Psoas muscle (tissue), 8 donors: ENCODE measurements at places on chromosomes 16 and 17. TPM values are rescaled to one million over a fixed set of nuclear protein-coding genes. Genes with fewer than 3 reads are reported as not detected.
A peak's percentile ranks its signal among the peaks of the same experiment; 100 is the strongest.

- DNase-seq: no peak
- H3K27me3 ChIP-seq: no peaks in the 10 kb centered on the region
- no peaks in the 10 kb centered on the region for H3K4me1 ChIP-seq
- no peak overlapping the region for H3K4me3 ChIP-seq
- no peaks in the 10 kb centered on the region for H3K36me3 ChIP-seq
These were observed 400.0 kb downstream of the SOX9 start for GRCh38 chr17:72520665-72521303.

DNA sequence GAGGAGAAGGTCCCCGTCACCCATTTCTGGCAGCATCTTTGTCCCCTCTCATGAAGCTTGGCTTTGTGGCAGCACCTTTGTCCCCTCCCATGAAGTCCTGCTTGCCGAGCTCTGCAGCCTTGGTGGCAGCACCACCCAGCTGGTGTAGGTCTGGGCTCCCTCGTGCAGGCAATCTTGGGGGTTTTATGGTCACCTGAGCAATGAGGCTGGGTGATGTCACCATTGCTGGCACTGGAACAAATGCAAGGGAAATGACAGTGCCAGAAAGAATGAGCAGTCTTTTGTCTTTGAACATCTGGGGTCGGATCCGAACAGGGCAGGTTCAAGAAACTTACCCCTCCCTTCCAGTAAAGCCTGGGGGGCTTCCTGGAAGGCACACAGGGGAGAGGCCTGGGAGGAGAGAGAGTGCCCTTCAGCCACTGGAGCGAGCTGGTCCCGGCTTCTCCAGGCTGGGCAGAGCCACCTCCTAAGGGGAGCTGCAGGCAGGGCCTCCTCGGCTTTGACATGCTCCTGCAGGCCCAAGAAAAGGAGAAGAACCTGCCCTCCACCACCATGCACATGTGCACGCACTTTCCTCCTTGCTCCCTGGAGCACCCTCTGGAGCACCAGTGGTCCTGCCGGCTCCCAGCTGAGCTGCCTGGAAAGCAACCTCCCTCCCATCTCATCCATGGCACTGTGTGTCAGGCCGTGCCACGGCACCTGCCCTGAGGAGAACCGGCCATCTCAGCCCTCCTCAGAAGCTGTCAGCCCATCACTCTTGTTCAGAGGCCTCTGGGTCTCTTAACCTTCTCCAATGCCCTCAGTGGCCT lies 16.0 kb downstream of the BTBD17 start:
- H3K4me1 ChIP-seq: no peaks in the 10 kb centered on the region
- DNase-seq: no peak
- no peak overlapping the region for H3K27ac ChIP-seq
- H3K36me3 ChIP-seq: no peaks in the 10 kb centered on the region
- no peak overlapping the region for H3K4me3 ChIP-seq
- H3K27me3 ChIP-seq: peaks cover 2% of the 10 kb centered on the region

- no peak overlapping the region for H3K27ac ChIP-seq
- no peaks in the 10 kb centered on the region for H3K4me1 ChIP-seq
- H3K36me3 ChIP-seq: no peaks in the 10 kb centered on the region
- no peak for DNase-seq
- H3K4me3 ChIP-seq: no peak overlapping the region
- no peaks in the 10 kb centered on the region for H3K27me3 ChIP-seq
These were observed 296.3 kb upstream of the AXIN2 start for GRCh38 chr17:65857718-65858117.

DNA sequence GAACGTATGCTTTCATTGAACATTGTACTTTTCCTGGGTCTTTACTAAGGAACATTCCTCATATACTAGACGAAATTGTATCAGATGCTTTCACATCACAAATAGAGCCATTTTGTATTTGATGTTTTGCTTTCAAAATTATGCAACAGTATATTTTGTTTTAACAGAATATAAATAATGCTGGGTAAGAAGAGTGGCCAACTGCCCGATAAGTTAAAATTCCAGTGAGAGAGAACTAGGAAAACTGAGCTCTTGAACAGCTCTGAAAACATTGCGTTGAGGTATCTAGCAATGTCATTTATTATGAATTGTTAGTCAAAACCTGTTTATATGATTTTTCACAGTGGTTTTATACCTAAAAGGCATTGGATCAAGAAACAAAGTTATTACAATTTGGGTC lies 50.8 kb downstream of the USP10 start:
- H3K27ac ChIP-seq: no peak overlapping the region
- H3K4me1 ChIP-seq: peaks cover 27% of the 10 kb centered on the region
- peaks cover 10% of the 10 kb centered on the region for H3K36me3 ChIP-seq
- no peak overlapping the region for H3K4me3 ChIP-seq
- DNase-seq: no peak

DNA sequence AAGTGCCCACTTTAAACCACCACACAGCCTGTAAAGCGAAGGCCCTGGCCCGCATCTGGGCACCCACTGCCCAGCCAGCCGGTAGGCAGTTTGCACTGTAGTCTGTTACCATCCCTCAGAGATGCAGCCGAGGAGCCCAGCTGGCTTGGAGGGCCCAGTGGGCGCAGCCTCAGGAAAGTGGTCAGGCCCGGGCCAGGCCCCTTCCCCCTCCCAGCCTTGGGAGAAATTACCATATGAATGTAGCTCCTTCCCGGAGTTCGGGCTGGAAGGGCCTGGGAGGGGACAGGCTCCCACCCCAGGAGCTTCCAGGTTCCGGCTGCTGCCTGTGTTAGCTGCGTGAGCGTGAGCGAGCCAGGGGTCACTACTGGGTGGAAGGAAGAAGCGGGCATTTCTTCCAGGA lies 325.4 kb downstream of the SEC14L1 start:
- H3K4me1 ChIP-seq: peaks cover 28% of the 10 kb centered on the region
- H3K36me3 ChIP-seq: no peaks in the 10 kb centered on the region
- peak overlapping the region; percentile 55 for H3K27ac ChIP-seq
- H3K4me3 ChIP-seq: no peak overlapping the region

DNA sequence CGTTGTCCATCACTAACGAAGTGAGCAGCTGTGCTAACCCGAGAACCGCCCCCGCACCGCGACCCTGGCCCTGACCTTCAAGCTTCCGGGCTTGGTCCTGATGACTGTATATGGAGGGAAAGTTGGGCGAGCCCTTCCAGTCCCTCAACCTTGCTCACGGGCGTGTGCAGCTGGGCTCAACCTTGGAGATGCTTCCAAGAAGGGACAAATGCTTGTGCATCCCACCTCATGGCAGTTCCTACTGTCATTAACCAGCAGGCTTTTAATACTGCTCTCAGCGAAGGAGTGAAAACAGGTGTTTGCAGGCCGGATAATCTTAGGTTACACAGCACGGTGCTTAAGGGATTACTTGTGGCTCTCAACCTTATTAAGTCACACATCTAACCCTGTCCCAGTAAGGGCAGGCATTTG lies 33.5 kb downstream of the SRL start:
- H3K27ac ChIP-seq: peak overlapping the region; percentile 82
- peaks cover 82% of the 10 kb centered on the region for H3K4me1 ChIP-seq
- H3K36me3 ChIP-seq: peaks cover 30% of the 10 kb centered on the region
- peak overlapping the region; percentile 53 for H3K4me3 ChIP-seq

- no peaks in the 10 kb centered on the region for H3K36me3 ChIP-seq
- no peak overlapping the region for H3K4me3 ChIP-seq
- no peak for DNase-seq
- peaks cover 9% of the 10 kb centered on the region for H3K4me1 ChIP-seq
- no peak overlapping the region for H3K27ac ChIP-seq
- no peaks in the 10 kb centered on the region for H3K27me3 ChIP-seq
These were observed 46.3 kb downstream of the ERN1 start for GRCh38 chr17:64083563-64084085.

DNA sequence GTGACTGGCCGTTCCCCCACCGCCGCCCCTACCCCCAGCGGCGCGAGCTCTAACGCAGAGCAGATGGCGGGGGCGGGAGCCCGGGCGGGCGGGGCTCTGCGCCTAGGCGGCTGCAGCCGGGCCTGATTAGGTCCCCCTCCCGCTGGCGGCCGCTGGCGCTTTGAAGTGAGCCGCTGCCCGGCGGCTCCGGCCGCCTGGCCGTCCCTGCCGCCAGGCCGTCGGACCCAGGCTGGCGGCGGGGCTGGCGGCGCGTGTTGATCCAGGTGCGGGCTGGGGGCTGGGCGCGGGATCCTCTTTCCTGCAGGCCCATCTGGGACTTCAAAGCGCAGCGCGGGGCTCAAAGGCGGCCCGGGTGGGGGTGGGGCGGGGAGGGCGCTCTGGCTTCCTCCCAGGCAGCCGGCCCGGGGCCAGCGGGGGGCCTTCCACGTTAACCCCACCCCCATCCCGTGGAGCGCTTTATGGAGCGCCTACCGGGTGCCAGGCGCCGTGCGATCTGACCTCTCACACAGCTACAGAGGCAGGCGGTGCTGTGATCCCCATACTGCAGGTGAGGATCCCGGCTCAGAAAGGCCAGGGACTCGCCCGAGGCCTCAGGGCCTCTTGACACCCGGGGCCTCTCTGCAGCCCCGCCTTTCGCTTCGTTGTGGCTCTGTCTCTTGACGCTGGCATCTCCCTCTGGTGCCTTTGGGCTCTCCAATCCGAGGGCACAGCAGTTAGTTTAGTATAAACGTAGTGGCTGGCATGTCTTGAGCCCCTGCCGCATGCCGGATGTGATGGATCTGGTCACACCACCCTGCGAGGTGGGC lies 80.0 kb upstream of the NKD1 start:
- H3K36me3 ChIP-seq: no peaks in the 10 kb centered on the region
- H3K27ac ChIP-seq: no peak overlapping the region
- H3K4me1 ChIP-seq: no peaks in the 10 kb centered on the region
- H3K4me3 ChIP-seq: peak overlapping the region; percentile 46
- H3K27me3 ChIP-seq: peaks cover 4% of the 10 kb centered on the region

- no peak overlapping the region for H3K4me3 ChIP-seq
- H3K4me1 ChIP-seq: peaks cover 6% of the 10 kb centered on the region
- no peaks in the 10 kb centered on the region for H3K27me3 ChIP-seq
- no peak for DNase-seq
- no peak overlapping the region for H3K27ac ChIP-seq
These were observed 47.7 kb upstream of the LCMT1 start for GRCh38 chr16:25063865-25064264.

- peak within 1 kb of the TSS; percentile 100 for H3K4me3 ChIP-seq
- DNase-seq: peak; percentile 84
- H3K36me3 ChIP-seq: no peaks in the 10 kb centered on the region
- no peaks in the 10 kb centered on the region for H3K27me3 ChIP-seq
- peaks cover 34% of the 10 kb centered on the region for H3K4me1 ChIP-seq
- peak within 1 kb of the TSS; percentile 94 for H3K27ac ChIP-seq
These were observed at the start of gene THRA for GRCh38 chr17:40062329-40063186. Gene THRA, plus strand, starts transcription at chr17:40062965. Its CDS starts 11,524 bp downstream, at chr17:40074489.

DNA sequence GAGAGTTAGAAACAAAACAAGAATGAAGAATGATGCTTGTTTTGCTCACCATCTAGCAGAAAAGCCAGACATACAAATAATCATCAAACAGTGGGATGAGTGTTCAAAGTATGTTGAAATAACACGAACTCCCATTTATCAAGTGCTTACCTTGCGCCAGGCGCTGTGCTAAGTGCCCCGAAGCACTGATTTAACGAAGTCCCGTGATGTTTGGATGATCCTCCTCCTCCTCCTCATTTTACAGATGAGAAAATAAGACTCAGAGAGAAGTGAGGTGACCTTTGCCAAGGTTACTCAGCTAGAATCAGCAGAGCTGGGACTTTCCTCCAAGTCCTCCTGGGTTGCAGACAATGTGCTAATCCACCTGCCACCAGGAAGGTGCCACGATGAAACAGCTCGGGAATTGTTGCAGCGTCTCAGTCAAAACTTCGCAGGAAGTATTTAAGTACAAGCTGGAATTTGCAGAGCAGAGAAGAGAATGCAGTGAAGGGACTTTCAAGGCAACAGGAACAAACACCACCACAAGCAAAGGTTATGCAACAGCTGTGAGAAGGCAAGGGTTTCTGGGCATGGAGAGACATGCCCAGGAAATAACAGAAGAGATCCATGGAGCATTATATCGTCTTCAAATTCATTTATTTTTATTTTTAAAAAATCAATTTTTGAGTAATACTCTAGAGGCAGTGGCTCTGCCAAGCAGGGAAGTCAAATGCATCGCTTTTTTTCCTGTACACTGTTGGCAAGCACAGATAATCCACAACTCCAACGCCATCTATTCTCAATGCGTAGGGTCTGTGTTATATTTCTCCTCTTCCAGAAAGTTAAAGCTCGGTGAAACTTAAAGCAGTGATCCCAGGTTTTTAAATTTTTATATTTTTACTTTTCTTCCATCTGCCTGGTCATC lies 11.1 kb downstream of the PRCD start:
- H3K36me3 ChIP-seq: no peaks in the 10 kb centered on the region
- peak overlapping the region; percentile 3 for H3K27ac ChIP-seq
- no peak overlapping the region for H3K4me3 ChIP-seq
- no peaks in the 10 kb centered on the region for H3K27me3 ChIP-seq

GRCh38 chr16:90020260-90020837 lies 1.1 kb upstream of the DBNDD1 start:
- peaks cover 44% of the 10 kb centered on the region for H3K4me1 ChIP-seq
- DNase-seq: no peak
- no peaks in the 10 kb centered on the region for H3K36me3 ChIP-seq

- DNase-seq: no peak
- H3K4me3 ChIP-seq: no peak overlapping the region
- H3K36me3 ChIP-seq: no peaks in the 10 kb centered on the region
- H3K4me1 ChIP-seq: no peaks in the 10 kb centered on the region
- H3K27ac ChIP-seq: no peak overlapping the region
These were observed 9.1 kb downstream of the CBX2 start for GRCh38 chr17:79786930-79787643.

- peak overlapping the region; percentile 90 for H3K4me3 ChIP-seq
- peak; percentile 27 for DNase-seq
- no peaks in the 10 kb centered on the region for H3K27me3 ChIP-seq
- peak overlapping the region; percentile 94 for H3K27ac ChIP-seq
- H3K36me3 ChIP-seq: no peaks in the 10 kb centered on the region
- H3K4me1 ChIP-seq: peaks cover 27% of the 10 kb centered on the region
These were observed 802 bp downstream of the CYLD start for GRCh38 chr16:50742576-50743200.

- peak overlapping the region; percentile 18 for H3K4me3 ChIP-seq
- no peak overlapping the region for H3K27ac ChIP-seq
- H3K27me3 ChIP-seq: no peaks in the 10 kb centered on the region
These were observed 1.3 kb downstream of the CLEC10A start for GRCh38 chr17:7078711-7079110.

GRCh38 chr16:89093602-89094251 lies at the start of gene ACSF3:
Gene ACSF3, plus strand, starts transcription at chr16:89093852. Its CDS starts 6,830 bp downstream, at chr16:89100682.
- peak; percentile 83 for DNase-seq
- peaks cover 16% of the 10 kb centered on the region for H3K4me1 ChIP-seq
- H3K27me3 ChIP-seq: no peaks in the 10 kb centered on the region

- H3K4me3 ChIP-seq: no peak overlapping the region
- no peak overlapping the region for H3K27ac ChIP-seq
- no peaks in the 10 kb centered on the region for H3K27me3 ChIP-seq
- no peaks in the 10 kb centered on the region for H3K4me1 ChIP-seq
These were observed 63.1 kb downstream of the USP22 start for GRCh38 chr17:20979792-20980083.

Gene BIRC5
- total RNA-seq: not detected

Gene CX3CL1
- 3.8 TPM for total RNA-seq

Gene PLA2G10
- not detected for total RNA-seq

Gene KRT28
- total RNA-seq: not detected

Gene CACNG3
- total RNA-seq: not detected

Gene MMP25
- total RNA-seq: 0.67 TPM

Gene CCL2
- 28.3 TPM for total RNA-seq

Gene TBC1D3I
- total RNA-seq: 0.78 TPM

Gene CDR2L
- 3.0 TPM for total RNA-seq
